ENCODE measurements at places on chromosomes 13 and 19.

GRCh38 chr19:30351774-30352173 is 20.4 kb upstream of the ZNF536 start:
- DNase-seq, result no peak

DNA sequence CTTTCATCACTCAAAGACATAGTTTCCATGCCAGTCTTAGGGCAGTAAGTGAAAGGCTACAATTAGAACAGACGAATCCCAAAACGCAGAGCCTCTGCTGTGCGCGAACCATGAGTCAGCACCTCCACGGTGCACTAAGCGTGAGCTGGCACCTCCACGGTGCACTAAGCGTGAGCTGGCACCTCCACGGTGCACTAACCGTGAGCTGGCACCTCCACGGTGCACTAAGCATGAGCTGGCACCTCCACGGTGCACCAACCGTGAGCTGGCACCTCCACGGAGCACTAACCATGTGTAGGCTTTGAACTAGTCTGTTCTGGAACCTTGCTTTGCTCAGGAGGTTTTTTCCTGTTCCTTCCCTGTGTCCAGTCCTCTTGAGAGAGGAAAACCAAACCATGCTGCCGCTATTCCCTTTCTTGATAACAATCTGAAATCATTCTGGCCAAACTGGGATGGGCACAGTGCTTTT is 120.6 kb downstream of the IRS2 start:
- DNase-seq, result no peak

DNA sequence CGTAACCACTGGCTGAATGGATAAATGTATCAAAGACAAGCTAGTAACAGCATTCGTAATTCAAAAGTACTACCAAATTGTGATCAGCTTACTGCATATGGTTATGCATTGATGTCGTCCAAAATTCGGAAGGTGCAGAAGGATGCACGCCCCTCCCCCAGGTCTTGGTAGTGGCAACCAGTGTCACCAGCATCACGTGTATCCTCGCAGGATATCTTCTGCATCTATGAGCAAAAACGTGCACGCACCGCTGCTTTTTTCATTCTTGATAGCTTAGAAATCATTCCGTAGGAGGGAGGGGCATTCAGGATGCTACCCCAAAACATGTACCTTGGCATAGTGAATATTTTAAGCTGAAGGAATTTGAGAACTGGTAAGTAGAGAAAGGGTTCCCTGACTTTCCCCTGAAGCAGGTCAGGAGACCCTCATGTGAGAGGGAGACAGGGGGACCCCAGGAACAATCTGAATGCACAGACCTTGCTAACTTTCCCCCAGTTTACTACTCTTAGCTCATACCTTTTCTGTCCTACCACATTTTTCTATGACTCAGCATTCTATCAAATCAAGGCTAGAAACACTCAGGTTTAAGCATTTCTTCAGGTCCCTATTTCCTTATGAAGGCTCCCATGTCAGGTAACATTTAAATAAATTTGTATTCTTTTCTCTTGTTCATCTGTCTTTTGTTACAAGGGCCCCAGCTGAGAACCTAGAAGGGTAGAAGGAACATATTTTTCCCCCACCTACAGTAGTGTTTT is 61.2 kb upstream of the TM9SF2 start:
- no peak for DNase-seq

DNA sequence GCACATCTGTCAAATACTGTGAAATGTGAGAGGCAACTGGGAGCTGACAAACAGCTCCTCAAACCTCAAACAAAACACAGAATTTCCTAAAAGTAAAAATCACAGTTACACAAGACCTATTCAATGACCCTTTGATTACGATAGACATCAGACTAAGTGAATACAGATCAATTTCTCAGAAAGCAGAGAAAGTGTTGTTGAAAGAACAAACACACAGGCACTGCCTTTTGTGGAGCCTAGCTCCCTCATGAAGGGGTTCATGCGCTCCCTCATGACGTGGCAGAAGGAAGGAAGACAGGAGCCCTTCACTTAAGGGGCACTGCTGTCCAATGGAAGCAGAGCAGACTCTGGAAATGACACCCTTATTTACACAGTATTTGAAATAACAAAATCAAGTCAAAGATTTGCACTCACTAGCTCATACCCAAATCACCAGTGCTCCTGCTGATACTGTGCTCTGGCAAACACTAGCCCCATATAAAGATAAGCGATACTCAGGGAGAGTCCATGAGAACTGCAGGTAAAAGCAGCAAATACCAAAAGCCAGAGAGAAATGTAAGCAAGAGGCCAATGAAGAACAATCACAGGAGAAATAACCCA is 144.9 kb downstream of the KLF12 start:
- DNase-seq, result no peak

DNA sequence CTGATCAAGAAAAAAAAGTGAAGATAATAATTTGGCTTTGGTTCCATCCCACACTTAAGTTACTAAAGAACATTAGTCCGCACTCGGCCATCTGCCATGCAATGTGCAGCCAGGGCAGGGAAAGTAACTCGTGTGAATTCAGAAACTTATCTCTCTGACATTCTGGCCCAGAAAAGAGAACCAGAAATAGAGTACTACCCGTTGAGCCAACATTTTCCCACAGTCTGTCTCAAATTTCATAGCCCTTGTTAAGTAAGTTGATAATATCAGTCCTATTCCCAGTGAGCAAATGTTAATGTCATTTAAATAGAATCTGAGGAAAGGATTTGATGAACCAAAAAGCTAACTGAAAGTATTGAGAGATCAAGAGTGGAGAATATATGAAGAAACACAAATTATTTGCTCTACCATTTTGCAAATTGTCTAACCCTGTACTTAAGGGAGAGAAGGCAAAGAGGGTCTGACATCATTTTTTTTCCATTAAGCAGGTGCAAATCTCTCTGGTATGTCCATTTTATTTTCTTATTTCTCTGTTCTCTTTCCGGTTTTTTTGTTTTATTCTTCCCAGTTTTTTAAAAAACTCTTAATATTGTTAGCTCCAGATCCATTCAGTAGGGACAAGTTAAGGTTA is 156.3 kb downstream of the NDFIP2 start:
- no peak for DNase-seq

GRCh38 chr13:81540777-81541176 is 1199.9 kb upstream of the SPRY2 start:
- no peak for DNase-seq

DNA sequence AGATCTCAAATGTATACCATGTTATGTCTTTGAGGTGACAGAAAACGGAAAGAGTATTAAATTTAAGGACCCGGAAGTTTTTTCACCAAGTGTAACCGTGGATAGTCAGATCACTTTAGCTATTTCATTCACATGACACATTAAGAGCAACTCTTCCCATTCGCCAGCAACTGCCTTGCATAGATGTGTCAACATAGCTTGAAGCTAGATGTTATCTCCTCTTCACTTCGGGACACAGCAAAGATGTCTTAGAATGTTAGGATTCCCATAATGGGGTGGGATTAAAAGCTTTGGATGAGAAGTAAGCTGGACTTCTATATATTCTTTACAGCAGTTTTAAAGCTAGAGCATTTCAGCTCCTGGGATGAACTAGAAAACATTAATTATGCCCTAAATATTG is 1135.9 kb upstream of the PCDH20 start:
- no peak for DNase-seq

GRCh38 chr13:42803563-42804204 is 22.3 kb downstream of the FAM216B start:
- no peak for DNase-seq

GRCh38 chr13:49630580-49630979 is 2.3 kb downstream of the ARL11 start:
- DNase-seq, result no peak

GRCh38 chr19:50657712-50658440 is 8.6 kb downstream of the C19orf81 start:
- DNase-seq, result peak; percentile 99

- no peak for DNase-seq
These were observed 24.5 kb downstream of the C19orf47 start for GRCh38 chr19:40323705-40324104.

DNA sequence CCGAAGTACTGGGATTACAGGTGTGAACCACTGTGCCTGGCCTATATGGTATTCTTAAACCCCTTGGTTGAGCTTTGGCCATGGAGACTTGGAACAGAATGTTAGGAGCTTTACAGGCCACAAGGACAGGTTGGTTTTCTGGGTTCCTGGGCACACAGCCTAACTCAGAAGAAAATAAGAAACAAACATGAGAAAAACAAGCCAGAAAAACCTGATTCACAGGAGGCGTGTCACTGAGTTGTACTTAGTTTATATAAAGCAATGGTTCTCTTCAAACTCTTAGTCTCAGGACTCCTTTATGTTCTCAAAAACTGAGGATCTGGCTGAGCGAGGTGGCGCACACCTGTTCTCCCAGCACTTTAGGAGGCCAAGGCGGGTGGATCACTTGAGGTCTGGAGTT is 125.1 kb upstream of the SPATA13 start:
- no peak for DNase-seq

GRCh38 chr19:15298847-15299567 is 33.3 kb downstream of the BRD4 start:
- DNase-seq, result no peak

GRCh38 chr13:113777311-113778260 is 18.6 kb downstream of the TMEM255B start:
- no peak for DNase-seq

DNA sequence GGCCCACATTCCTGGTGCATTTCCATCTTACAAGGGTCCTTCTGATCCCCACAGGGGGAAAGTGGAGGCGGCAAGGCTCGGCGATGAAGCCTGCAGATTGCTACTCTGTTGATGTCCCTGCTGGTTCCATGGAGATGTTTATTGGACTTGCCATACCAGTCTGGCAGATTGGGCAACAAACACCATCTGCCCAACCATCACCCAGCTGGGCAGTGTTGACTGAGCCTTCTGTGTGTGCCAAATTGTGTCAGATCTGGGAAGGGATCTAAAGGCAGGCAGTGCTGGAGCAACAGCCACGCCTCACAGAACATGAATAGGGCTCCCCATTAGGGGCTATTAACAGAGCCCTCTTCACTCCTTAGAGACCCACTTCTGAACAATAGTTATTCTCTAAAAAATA is 35.0 kb downstream of the FLT1 start:
- DNase-seq, result no peak

DNA sequence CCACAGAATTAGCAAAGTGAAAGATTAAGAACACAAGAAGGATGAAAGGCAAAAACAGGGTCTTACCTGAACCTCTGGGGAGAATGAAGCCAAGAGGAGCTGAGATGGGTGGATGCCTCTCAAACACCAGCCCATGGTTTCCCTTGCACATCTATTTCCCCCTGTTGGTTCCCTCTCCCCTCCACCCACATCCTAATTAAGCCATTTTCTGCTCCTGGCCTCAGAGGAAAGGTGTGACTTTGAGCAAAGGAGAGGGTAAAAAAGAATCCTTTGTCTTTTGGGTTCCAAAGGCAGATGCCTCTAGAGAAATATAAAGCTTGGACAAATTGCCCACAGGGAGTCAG is 214.9 kb downstream of the RAP2A start:
- no peak for DNase-seq

DNA sequence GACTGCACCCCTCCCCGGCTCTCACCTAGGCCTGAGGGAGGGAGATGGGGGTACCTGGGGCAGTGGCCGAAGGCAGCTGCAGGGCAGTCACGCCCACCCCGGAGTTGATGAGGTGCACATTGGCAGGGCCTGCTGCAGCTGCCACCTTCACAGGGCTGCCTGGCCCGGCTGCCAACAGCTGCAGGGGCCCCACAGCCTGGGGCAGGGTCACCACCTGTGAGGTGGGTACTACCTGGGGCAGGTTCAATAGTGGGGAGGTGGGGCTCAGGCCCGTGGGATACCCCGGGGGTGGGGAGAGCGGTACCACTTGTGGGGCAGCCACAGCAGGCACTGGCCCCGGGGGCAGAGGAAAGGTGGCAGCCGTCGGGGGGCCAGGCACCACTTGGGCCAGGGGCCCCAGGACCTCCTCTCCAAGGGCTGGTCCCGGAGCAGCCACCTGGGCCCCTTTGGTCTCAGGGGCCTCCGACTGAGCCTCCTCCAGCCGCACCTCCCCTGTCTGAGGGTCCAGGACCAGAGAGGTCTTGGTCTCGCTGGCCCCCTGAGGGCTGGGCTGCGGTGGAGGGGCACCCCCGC is 2.7 kb downstream of the SIX5 start:
- no peak for DNase-seq

DNA sequence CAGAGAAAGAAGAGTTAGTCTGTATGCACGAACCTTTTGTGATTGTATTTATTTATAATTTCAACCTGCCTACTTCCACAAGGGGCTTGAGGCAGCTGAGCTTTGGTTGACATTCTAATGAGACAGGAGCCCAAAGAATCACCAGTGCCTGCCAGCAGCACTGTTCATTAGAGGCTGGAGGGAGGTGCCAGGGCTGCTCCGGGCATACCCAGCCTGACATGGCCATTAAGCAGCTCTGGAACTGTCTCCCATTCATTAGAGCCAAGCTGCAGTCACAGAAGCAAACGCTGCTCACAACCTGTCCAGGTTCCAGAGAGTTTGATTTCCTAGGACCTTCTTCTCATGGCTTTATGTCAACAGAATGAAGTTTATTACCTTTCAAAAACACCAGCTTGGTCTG is 425.5 kb downstream of the RFC3 start:
- no peak for DNase-seq

DNA sequence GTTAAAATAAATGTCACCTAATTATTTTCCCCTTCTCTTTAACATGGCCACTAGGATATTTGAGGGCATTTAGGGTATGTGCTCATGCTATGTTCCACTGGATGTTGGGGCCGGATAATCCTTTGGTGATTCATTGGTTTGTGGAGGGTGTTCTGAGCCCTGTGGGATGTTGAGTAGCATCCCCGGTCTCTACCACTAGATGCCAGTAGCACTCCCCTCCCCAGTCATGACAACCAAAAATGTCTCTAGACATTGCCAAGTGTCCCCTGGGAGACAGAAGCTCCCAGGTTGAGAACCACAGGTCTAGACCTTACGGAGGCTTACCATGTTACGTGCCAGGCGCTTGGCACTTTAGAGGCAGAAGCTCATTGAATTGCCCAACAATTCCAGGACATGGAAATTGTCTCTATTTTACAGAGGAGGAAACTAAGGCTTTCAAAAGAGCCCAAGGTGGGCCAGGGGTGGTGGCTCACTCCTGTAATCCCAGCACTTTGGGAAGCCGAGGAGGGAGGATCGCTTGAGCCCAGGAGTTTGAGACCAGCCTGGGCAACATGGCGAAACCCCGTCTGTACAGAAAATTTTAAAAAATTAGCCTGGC is 14.1 kb downstream of the SHANK1 start:
- peak; percentile 68 for DNase-seq

DNA sequence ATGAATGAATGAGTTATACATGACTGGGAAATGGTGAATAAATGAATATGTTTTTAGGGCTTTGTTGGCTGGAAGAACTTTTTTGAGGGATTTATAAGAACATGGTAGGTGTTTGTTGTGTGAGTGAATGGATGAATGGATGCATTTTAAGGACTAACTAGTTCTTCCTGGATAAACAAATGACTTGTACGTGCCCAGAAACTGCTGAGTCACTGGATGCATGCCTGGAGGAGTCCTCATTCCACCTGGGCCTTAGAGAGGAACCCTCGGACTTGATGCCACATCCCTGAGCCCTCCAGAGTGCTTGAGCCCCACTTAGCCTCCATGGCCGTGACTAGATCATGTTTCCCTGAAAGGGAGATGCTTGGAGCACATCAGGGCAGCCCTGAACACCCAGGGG is 153.4 kb downstream of the DPF1 start:
- DNase-seq, result peak; percentile 29

GRCh38 chr19:7867092-7867844 is 6.9 kb downstream of the PRR36 start:
- DNase-seq, result no peak

GRCh38 chr19:54206831-54207177 is 6.1 kb downstream of the RPS9 start:
- DNase-seq, result no peak

GRCh38 chr13:40993987-40994386 is 25.1 kb downstream of the ELF1 start:
- no peak for DNase-seq

- DNase-seq, result no peak
These were observed 84.3 kb downstream of the TM9SF2 start for GRCh38 chr13:99585609-99586008.
